ENCODE measurements at places on chromosomes 1 and 21.

- no peak for DNase-seq
Observed at GRCh38 chr1:214416858-214417257, 134.5 kb downstream of the PTPN14 start.

- DNase-seq: no peak
Observed at GRCh38 chr21:42218836-42219605, at the start of gene ABCG1. ABCG1 (plus strand) TSS chr21:42219140; CDS start chr21:42219263, 123 bp downstream.

DNA sequence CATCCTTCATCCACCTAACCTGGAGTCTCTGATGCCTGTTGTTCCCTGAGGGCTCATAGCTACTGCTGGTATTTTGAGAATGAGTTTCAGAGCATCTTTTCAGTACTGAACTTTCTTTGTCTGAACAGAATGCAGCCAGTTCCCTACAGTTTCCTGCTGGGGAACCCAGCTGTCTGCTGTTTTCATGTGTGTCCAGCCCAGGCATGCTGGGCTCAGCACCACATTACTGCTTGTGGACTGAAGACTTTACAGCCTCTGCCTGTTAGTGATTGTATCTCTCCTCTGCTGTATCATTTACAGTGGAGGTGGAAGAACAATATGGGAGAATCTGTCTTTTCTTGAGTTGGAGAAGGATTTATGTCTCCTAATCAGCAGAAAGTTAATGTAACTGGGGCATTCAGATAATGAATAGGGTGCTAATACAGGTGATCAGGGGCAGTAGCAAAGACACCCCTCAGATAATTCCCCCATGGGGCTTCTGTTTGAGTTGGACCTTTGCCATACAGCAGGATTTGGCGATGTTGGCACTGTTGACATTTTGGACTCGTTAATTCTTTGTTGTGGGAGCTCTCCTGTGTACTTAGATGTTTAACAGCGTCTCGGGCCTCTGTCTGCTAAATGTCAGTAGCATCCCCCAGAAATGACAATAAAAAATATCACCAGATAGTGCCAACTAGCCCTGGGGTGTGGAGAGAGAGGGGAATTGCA is 207.7 kb downstream of the HHAT start:
- no peak for DNase-seq

DNA sequence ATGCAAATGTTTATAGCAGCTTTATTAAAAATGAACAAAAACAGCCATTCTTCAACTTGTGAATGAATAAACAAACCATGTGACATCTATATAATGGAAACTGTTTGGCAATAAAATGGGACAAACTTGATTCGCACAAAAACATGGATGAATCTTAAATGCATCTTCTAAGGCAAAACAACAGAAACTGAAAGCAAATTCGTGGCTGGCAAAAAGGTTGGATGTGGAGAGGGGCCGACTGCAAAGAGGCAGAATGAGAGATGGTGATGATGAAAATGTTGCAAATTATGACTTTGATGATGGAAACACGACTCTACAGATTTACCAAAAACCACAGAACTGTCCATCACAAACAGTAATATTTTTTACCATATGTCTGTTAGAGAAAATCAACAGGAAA is 327.0 kb upstream of the NR5A2 start:
- no peak for DNase-seq

DNA sequence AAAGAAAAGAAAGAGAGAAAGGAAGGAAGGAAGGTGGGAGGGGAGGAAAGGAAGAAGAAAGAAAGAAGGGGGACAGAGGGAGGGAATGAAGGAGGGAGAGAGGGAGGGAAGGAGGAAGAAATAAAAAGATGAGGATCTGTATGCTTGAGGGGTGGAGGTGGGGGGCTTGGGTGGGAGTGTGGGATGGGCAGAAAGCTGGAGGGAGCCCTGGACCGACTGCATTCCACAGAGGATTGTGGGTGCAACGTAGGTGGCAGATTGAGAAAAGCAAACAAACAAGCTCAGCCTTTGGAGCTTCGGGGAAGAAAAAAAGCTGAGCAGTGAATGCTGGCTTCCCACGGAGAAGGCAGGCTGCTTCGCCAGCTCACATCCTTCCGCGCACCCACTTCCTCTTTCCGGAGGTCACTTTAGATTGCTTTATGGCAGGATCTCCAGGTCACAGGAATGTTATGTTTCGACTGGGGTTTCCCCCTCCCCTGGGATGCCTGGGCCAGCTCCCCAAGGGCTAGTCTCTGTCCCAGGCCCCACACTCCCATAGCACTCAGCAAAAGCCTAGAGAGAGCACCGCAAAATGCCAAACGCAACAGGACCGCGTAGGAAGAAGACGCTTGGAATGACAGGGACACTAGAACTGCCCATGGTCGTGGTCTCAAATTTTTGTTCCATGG is 20.7 kb upstream of the LGALS8 start:
- no peak for DNase-seq

- DNase-seq: no peak
Observed at GRCh38 chr1:94620345-94621031, 78.9 kb upstream of the F3 start.

GRCh38 chr1:236214761-236215160 is 67.0 kb downstream of the ERO1B start:
- DNase-seq: no peak

All from activated gamma-delta T cell treated with anti-CD3 and anti-CD28 coated beads, Interleukin-2, amount 50 U/mL, for 16 hours (primary cell).